ENCODE measurements at places on chromosomes 2 and 18.

DNA sequence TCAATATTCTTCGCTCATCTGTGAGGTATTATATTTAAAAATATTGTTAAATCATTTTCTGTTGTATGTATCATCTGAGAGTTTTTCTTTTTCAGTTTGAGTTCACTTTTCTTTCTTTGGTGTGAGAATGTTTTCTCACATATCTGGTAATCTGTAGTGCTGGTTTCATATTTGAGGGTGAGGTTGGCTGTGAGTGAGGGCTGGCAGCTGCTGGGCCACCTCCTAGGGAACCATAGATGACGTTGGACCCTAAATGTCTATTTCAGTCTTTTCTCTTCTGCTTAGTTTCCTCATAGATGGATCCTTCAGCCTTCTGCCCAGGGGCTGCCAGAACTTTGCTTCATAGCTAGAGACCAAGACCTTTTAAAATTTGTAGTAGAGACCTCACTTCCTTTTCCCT is 33.5 kb downstream of the MGAT5 start:
- no peak for DNase-seq

DNA sequence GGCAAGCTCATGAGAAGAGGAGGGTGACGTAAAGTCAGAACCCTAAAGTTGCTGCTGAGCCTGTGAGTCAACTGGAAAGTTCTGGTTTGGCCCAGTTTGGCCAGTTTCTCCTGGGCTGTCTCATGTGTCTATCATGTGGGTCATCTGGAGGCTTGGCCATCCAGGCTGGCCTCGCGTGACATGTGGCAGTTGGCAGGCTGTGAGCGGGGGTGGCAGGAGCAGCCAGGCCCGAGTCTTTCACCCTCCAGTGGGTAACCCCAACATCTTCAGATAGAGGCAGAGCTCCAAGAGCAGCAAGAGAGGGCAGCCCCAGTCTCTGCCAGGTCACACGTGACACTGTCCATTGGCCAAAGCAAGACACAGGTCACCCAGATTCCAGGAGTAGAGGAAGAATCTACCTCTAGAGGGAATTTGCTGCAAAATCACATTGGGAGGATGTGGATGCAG is 51.5 kb downstream of the FHOD3 start:
- DNase-seq: no peak

- DNase-seq: peak; percentile 79
Measured at GRCh38 chr2:190682168-190682567, 33.3 kb downstream of the NAB1 start.

GRCh38 chr2:234840336-234840735 is 111.5 kb upstream of the SH3BP4 start:
- peak; percentile 92 for DNase-seq

GRCh38 chr2:11092701-11093335 is 62.4 kb upstream of the SLC66A3 start:
- no peak for DNase-seq

- DNase-seq: no peak
Measured at GRCh38 chr18:30712383-30712782, 330.2 kb downstream of the DSC3 start.

DNA sequence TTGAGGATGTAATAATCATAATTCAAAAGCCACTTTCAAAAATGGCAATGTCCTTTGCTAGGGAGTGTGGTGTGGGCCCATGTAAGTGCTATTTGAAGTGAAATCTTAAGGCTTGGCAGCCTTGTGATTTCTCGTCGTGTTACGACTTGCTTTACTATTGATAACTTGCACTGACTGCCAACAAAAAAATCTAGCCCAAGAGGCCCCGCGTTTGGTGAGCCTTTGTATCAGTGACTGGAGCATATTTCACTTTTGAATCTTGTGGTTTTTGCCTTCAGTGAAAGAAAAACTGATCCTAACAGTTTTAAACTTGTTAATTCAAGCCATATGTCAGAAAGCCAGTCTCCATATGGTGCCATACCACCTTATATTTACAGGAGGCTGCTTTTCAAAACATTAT is 248.0 kb downstream of the TMEM182 start:
- no peak for DNase-seq

DNA sequence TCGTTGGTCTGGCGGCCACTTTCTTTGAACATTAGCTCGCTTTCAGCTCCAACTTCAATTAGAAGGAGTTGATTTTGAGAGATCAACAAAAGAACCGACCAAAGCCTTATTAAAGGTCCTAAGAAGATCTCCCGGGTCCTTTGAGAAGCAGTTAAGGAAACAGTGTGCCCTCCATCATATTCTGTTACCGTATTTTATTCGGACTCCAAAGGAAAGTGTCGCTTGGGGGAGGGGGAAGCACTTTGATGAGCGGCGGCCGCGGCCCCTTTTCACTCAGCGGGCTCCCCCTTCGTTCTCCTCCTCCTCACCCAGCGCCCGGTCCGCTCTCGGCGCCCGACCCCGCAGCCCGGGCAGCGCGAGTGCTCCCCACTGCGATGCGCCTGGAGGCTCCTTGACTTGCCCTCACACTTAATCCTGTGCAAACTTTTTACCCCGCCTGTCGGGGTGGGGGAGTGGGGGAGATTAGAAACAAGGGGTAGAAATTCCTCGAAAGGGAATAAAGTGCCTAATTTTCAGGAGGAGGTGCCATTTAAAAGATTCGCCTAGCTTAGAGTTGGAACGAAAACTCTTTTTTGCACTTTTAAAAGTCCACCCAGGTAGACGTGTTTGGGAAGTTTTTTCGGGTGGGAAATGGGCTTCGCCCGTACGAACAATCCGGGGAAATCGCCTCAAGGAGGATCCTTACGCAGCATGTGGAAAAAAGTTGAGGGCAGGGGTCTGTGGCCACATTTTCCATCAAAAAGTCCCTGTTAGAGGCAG is 1.2 kb upstream of the OTX1 start:
- DNase-seq: no peak

DNA sequence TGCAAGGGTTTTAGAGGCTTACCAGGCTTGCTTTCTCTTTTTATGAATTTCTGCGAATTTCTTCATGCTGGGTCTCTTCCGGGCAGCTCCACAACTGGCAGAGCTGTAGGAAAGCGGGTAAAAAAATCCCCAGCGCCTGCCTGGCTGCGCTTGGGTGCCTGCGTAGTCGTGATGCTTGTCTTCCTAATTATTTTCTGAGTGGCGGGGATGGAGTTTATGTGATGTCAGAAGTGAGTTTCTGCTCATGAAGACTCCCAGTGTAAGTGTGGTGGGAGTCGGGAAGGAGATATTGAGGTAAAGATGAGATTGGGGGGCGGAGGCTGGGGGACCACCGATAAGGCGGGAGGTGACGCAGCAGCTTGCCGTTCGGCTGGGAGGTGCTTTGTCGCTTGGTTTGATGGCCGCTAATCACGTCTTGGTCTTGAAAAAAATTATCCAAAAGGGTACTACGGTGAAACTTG is 229.8 kb downstream of the LDLRAD4 start:
- no peak for DNase-seq

DNA sequence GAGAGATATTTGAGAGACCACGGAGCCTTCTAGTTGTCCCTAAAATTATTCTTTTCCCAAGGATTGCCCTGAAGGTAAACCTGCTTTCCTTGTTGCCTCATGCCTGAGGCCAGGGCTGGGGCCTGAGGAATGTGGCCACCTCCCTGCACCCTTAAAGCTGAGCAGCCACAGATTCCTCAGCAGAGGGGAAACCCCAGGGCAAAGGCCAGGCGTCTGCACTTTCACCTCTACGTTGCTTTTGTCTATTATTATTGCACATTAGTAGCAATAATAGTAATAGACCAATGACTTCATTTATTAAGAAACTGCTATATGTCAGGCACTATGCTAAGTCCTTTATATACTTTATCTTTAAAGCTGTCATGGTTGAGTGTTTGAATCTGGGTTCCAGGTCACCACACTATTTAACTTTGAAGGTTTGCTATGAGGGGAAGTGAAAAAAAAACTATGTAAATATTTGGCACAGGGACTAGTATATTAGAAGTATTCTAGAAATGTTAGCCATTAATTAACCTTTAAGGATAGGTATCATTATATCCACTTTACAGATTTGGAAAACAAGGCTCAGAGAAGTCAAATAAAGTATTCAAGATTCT is 104.2 kb downstream of the LRRC30 start:
- DNase-seq: no peak

Data from kidney capillary endothelial cell (primary cell).